Upper lobe of left lung (tissue), 6 donors: ENCODE measurements at places on chromosomes 1 and 21. TPM values are rescaled to one million over a fixed set of nuclear protein-coding genes. Genes with fewer than 3 reads are reported as not detected.

- H3K4me3 ChIP-seq = no peak overlapping the region
- no peaks in the 10 kb centered on the region for H3K36me3 ChIP-seq
- H3K27ac ChIP-seq = no peak overlapping the region
Measured at GRCh38 chr21:31282095-31282709, 61.9 kb downstream of the TIAM1 start.

DNA sequence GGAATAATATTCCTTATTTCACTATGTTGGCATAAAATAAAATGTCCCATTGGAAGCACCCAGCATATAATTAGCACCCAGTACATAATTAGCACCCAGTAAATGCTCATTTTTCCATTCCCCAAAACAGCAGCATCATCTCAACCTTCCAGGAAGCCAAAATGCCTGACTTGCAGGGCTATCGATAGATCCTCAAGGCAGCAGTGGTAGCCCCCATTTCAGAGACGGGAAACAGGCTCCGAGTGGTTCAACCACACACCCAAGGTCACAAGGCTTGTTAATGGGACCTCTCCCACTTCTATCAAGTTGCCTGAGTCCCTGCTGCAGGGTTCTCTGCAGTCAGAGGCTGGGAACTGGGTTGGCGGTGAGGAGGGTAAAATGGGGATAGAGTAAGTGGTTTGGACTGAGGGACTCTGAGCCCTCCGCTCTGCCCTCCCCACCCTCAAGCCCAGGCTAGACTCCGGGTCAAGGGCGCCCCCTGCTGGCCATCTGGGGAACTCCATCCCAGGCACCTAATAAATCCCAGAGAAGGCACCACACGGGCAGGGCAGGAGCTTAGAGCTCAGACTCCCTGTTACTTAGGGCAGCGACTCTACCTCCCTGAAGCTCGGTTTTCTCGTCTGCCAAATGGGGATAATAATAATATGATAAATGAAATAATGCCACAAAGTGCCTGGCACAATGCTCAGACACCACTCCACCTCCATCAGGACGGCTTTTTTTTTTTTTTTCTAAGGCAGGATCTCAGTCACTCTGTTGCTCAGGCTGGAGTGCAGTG, 21.9 kb upstream of the LAPTM5 start:
- H3K4me1 ChIP-seq = peaks cover 6% of the 10 kb centered on the region
- H3K27me3 ChIP-seq = no peaks in the 10 kb centered on the region
- peak; percentile 88 for DNase-seq
- H3K4me3 ChIP-seq = no peak overlapping the region
- H3K27ac ChIP-seq = no peak overlapping the region

The CDK18 gene
- total RNA-seq = 33.0 TPM

The DENND2D gene
- 69.7 TPM for total RNA-seq
